ENCODE measurements at places on chromosomes 1 and 21. TPM values are rescaled to one million over a fixed set of nuclear protein-coding genes. Genes with fewer than 3 reads are reported as not detected.

DNA sequence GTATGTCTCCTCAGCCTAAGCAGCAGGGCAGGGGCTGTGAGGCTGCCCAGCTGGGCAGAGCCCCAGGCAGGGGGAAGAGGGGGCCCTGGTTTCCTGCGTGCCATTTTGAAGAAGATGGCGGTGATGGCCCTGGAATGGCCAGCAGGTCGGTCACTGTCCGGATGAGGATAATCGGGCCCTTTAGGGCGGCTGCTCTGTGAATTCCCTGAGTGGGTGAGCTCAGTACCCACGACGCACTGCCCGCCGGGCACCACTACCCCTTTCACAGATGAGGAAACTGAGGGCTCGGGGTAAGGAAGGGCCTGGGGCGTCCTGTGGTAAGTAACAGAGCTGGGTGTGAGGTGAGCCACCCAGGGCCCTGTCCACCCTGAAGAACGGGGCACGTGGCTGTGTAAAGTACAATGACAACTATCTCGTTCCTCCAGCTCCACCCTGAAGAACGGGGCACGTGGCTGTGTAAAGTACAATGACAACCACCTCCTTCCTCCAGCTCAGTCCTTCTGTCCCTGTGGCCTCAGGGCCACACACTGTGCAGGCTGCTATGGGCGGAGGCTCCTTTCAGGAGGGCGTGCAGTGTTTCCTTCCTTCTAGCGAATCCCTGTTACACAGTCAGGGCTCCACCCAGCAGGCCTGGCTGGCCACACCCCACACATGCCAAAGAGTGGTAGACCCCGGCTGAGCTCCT is 23.2 kb downstream of the ITGB2 start:
- peaks cover 6% of the 10 kb centered on the region for H3K4me1 ChIP-seq
- DNase-seq: no peak
- peaks cover 68% of the 10 kb centered on the region for H3K36me3 ChIP-seq

- H3K4me3 ChIP-seq: no peak overlapping the region
- no peak overlapping the region for H3K27ac ChIP-seq
- H3K36me3 ChIP-seq: peaks cover 10% of the 10 kb centered on the region
- no peaks in the 10 kb centered on the region for H3K27me3 ChIP-seq
- no peak for DNase-seq
Observed at GRCh38 chr1:19776287-19776686, 23.4 kb downstream of the TMCO4 start.

Gene PRAMEF7
- not detected for total RNA-seq

GRCh38 chr1:99650030-99650429 is 4.1 kb downstream of the PALMD start:
- no peak overlapping the region for H3K27ac ChIP-seq
- H3K4me1 ChIP-seq: no peaks in the 10 kb centered on the region
- no peak overlapping the region for H3K4me3 ChIP-seq
- H3K36me3 ChIP-seq: no peaks in the 10 kb centered on the region
- no peak for DNase-seq

- no peak for DNase-seq
- peaks cover 20% of the 10 kb centered on the region for H3K27me3 ChIP-seq
- H3K27ac ChIP-seq: no peak overlapping the region
- no peaks in the 10 kb centered on the region for H3K36me3 ChIP-seq
- no peak overlapping the region for H3K4me3 ChIP-seq
- H3K4me1 ChIP-seq: no peaks in the 10 kb centered on the region
Observed at GRCh38 chr1:59997479-59998115, 71.0 kb upstream of the CYP2J2 start.

Gene LCE3D
- total RNA-seq: not detected

Measured in naive thymus-derived CD8-positive, alpha-beta T cell (primary cell).